ENCODE measurements at places on chromosomes 5 and 9.

DNA sequence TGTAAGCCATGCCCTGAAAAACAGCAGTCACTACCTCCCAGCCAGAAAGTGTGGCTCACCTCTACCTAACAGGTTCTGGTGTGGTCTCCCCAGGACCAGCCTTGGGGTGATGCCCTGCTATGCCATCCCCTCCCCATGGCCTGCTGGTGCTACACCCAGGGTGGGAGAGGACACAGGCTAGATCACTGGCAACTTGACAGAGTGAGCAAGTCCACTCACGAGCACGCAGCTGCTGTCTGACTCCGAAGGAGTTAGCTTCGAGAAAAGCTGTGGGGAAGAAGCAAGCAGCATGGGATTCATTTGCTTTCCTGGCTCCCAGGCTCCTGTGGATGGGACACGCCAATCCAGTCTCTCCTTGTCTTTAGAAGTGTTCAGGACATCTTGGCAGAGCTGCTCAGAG lies 102.2 kb downstream of the COL5A1 start:
- no peak for DNase-seq

DNA sequence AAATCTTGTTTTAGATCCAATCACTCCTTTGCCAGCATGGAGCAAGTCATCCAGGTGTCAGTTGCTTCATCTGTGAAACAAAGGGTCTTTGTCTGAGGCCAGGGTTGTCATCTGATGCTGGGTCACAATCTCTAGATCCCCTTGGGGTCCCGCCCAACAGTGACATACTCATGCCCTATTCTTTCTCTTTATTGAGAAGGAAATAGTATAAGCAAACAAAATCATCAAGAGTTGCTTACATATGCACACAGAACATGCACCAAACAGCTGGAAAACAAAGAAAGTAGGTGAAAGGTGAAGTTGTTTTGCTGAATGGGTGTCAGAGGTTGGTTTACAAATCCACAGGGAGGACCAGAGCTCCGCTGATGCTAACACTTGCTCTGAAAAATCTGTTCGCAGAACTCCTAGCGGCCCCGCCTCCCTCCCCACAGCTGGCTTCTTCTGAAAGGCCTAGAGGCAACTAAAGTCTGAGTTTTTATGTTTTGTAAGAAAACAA lies 106.1 kb upstream of the SLC44A1 start:
- DNase-seq = no peak

DNA sequence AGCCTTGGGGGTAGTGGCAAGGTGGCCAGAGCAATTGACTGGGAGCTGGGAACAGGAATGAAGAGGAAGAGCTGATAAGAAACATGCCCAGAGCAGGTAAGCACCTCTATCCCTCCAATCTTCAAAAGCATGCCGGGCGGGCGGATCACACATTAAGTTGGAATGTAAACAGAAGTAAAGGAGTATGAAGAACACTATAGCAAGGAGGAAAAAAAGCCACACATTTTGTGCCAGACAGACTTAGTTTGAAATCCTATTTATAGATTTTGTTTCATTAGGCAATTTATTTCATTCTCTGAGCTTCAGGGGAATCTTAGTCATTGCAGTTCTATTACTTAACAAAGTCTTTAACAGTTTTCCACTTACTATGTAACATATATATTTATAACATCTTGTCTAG lies 173.9 kb upstream of the TNC start:
- no peak for DNase-seq

DNA sequence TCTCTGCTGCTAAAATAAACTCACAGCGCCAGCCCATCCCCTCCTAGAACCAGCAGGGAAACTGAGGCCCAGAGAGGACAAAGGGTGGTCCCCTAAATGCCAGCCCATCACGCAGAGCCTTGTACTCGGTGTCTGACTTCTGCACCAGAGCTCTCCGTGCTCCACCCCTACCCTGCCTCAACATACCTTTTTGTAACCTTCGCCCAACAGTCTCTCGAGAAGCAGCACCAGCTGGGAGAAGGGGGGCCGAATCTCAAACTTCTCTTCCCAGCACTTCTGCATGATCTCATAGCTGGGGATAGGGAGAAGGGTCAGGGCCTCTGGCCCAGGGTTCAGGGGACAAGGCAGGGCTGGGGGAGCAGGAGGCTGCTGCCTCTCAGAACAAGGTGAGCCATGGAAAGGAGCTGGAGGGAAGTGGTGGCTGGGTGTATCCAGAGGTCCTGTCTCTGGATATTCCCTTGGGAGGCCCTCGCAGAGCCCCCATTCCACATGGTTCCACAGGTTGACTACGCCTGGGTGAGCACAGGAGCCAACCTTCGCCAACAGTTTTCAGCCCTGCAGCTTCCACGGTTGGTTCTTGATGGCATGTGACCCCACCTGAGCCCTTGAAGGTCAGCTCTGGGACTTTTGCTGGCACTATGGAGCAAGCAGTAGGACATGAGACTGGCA lies 32.3 kb upstream of the CSF1R start:
- no peak for DNase-seq

- no peak for DNase-seq
Measured at GRCh38 chr5:33738967-33739366, 152.8 kb downstream of the ADAMTS12 start.

GRCh38 chr5:71697967-71698366 lies 21.1 kb upstream of the CARTPT start:
- no peak for DNase-seq

DNA sequence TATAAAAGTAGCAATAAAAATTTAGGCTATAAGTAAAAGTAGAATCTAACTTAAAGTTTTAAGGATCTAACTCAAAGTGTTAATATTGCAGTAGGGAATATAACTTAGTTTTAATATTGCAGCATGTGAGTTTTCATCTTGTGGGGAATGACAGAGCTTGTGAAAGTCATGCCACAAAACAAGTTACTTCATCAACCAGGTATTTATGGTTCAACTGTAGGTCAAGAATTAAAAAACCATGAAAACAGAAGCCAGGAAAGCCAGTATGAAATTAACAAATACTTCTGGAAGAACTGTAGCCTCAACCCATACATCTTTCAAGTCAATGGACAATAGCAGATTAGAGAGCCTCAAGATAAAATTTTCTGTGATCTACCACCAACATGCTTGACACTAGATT lies 19.0 kb downstream of the HMGCS1 start:
- DNase-seq = no peak

DNA sequence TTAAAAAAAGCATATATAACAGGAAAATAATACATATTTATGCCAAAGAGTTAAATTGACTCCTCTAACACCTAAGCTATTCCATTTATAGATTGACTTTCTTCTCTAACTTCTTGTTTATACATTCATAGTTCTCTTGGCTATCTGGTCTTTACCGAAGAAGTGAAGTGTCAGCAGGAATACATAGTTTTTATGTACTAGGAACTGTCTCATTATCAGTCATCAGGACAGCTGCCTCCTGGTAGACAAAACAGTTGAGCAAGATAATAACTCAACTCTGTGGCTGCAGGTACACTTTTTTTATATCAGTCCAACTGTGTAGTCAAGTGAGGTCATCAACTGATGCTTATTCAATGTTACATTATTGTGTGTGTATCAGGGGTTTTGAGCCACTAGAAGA lies 1436.0 kb upstream of the NUDT12 start:
- DNase-seq = no peak

DNA sequence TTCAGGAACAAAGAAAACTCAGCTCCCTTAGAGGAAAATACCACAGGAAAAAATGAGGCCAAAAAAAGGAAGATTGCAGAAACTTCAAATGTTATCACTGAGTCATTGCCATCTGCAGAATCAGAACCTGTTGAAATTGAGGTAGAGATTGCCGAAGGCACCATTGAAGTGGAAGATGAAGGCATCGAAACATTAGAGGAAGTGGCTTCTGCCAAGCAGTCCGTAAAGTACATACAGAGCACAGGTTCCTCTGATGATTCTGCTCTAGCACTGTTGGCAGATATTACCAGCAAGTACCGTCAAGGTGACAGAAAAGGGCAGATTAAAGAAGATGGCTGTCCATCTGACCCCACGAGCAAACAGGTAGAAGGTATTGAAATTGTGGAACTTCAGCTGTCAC lies 30.8 kb upstream of the NIM1K start:
- DNase-seq = no peak

GRCh38 chr5:137933491-137933911 lies 44.2 kb downstream of the PKD2L2 start:
- no peak for DNase-seq

- no peak for DNase-seq
Measured at GRCh38 chr5:121968910-121969607, 7.3 kb downstream of the SRFBP1 start.
